ENCODE measurements at places on chromosomes 5 and 9.

DNA sequence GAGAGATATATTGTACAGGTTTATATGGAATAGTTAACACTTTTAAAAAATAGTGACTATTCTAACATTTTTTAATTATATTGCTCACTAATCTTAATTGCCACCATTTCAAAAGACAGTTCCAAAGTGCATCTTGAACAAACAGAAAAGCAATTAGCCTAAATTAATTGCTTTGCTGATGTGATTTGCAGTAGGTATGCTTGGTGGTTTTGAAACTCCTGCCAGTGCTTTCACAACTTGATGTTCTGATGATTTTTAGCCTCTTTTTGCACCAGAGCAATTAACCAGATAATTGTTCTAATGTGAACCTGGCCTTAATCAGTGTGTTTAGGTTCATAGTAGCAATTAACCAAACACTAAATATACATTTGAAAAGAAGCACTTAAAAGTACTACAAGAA, 207.6 kb downstream of the FBXL17 start:
- no peak for DNase-seq

GRCh38 chr5:139660105-139660922, 12.2 kb downstream of the CXXC5 start:
- DNase-seq = peak; percentile 68

DNA sequence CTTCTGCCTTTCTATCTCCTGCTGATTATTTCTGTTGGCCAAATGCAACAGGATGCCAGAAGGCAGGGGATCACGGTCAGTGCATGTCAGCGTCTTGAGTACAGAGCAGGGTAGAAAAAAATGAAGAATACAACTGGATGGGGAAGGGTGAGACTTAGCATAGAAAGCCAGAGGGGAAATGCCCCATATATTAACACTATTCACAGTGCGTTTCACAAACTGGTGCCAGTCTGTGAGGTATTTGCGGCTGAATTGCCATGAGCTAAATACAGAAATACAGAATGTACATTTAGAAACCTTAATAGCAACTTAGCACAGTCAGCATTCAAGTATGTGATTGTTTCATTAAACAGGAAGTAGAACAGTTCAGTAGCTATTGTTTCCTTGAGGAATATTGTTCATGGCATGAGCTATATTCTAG, 31.0 kb upstream of the SLC1A3 start:
- peak; percentile 72 for DNase-seq

DNA sequence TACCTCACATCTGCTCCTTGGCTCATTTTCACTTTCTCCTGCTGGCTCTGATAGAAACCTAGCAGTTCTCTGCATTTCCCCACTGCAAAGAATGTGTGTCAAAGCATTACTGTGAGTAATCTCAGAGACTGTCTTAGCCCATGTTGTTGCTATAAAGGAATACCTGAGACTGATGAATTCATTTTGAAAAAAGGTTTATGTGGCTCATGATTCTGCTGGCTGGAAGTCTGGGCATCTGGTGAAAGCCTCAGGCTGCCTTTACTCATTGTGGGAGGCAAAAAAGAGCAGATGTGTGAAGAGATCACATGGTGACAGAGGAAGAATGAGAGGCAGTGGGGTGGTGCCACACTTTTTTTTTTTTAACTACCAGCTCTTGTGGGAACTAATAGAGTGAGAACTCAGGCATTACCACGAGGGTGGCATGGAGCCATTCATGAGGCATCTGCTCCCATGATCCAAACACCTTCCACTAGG, 191.6 kb upstream of the CTNND2 start:
- no peak for DNase-seq

DNA sequence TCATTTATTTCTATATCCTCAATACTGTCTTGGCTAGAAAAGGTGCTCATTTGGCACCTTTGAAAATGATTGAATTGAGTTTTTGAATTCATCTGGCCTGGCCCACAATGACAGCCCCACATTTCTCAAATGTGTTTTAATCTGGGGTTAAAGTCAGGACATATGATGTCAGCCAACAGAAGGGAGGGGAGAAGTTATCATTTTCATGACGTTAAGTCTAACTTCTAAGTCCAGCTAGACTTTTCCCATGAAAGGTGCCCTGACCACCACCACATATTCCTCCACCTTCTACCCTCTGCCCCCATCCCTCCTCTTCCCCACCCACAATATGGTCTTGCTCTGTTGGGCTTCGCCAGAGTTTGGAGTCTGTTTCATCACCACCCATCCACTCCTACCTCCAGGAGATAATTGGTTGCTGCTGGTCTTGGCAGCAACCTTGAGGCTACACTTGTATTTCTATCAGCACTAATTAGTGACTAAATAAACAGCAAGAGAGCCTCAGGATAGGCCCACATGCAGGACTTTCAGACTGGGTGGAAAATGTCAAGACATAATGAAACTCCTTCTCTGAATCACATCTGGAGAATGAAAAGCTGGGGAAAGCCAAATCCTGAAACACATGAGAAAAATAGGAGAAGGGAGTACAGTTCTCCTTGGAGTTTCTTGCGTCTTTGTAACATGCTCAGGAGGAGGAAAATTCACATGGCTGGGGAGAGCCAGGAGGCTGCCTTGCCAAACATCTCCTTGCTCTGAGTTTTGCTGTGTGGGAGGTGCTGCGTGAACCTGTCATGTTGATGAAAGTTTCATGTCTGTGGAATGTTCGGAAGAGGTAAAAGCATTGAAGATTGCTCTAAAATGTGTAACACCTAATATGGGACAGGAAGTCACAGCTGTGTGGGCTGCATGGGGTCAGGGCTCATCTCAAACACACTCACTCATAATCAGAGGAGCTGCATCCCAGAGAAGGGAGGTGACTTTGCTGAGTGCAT, 544.7 kb upstream of the KLF4 start:
- DNase-seq = no peak

GRCh38 chr5:170519549-170519948, 15.7 kb downstream of the KCNIP1 start:
- no peak for DNase-seq

DNA sequence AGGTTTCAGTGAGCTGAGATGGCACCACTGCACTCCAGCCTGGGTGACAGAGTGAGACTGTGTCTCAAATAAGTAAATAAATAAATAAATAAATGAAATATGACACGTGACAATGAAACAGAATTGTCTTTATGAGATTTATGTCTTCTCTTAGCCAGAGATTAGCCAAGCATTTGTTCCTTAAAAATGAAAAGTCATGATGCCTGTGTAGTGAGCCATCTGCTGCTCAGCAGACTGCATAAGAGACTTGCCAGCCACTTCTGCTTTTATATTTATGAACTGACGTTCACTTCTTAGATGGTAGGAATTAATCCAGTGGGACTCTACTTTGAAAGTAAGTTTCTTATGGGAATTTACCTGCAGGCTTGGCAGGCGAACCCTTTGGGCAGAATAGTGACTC, 227.4 kb downstream of the NR3C1 start:
- DNase-seq = no peak

DNA sequence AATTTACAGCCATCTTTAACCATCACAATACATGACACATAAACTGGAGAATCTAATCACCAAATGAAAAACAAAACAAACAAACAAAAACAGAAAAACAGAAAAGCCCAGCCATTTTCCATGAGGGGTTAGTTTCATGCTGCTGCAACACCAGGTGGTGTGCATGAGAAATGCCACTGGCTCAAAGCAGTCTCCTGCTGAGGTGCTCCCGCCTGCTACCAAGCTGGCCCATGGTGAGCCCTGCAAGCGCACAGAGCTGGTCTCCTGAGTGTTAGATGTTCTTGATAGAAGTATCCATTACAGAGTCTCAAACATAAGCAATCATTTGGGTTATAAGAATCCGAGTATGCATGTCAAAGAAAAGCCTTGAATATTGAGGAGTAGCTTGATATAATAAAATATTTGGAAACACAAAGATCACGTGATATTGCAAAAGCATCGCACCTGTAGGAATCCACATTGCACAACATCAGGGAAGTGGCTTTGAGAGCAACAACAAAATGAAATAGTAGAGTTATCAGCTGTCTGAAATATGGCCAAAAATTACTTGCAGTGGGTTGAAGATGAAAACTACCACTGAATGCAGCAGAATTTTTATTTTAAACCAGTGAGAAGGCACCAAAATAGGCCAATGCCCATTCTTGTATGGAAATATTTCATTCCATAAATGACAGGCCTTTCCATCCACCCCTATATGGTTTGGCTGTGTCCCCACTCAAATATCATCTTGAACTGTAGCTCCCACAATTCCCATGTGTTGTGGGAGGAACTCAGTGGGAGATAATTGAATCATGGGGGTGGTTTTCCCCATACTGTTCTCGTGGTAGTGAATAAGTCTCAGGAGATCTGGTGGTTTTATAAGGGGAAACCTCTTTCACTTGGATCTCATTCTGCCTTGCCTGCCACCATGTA, 194.8 kb downstream of the SYK start:
- DNase-seq = peak; percentile 37

GRCh38 chr9:135269912-135270830, 182.7 kb downstream of the OLFM1 start:
- no peak for DNase-seq

DNA sequence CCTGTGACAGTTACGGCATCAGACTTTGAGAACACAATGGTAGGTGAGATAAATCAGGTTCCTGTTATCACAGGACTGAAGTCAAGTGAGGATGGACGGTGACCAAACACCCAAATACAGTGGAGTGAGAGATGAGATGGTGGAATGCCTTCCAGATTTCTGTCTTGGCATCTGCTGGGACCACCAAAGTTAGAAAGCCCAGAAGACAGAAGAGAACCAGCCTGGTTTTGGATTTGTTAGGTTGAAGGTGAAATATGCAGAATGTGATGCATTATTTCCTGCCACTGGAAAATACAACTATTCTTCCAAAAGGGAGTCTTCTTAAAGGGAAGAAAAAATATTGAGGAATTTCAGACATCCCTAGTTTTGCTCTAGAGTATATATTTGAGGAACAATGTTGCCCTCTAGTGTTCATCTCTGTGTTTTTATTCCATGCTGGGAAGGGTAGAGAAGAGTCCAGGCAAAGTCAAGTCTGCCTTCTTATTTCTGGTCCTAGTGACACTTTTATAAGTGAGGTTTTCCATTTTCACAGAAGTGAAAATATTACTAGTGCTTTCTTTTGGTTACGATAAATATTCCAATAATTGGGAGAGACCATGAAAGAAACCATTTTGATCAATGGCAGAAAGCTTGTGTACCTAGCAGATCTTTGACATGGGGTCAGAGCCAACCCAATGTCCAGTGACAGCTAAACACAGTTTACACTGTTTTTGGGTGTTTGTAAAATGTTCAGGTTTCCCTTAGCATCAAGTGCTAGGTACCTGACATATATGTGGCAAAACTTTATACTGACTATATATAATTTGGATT, 142.3 kb upstream of the ANKH start:
- DNase-seq = peak; percentile 81

GRCh38 chr9:22682961-22683699, 236.5 kb downstream of the DMRTA1 start:
- peak; percentile 79 for DNase-seq

DNA sequence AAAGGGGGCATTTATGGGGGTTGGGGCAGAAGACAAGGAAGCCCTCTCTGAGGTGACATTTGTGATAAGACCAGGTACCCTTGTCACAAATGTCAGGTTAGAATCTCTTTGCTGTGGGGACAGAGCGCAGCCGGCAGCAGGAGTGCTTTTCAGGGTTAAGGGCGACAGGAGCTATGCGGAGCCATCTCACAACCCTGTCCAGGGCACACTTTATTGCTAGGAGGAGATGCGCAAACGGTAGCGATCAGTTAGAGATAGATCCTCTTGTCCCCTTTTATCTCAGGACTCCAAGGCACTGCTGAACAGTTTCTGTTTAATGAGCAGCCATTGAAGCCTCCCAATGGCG, 438 bp upstream of the LAMC3 start:
- no peak for DNase-seq

DNA sequence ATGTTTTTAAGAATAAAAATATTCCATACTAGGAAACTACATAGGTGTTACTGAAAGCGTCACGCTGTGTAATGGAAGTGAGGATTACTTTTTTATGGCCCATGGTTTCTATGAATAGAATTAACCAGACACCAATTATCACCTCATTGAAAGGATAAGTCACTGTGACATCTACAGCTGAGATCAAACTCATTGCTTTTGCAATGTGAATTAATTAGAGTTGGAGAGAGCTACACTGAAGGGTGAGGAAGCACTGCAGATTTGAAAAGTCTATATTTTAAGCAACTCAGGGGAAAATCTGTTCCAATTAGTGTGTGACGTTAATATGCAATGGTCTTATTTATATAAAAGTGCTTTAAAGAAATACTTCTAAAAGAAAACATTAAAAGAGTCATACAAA, 1300.1 kb upstream of the DMAC1 start:
- no peak for DNase-seq

DNA sequence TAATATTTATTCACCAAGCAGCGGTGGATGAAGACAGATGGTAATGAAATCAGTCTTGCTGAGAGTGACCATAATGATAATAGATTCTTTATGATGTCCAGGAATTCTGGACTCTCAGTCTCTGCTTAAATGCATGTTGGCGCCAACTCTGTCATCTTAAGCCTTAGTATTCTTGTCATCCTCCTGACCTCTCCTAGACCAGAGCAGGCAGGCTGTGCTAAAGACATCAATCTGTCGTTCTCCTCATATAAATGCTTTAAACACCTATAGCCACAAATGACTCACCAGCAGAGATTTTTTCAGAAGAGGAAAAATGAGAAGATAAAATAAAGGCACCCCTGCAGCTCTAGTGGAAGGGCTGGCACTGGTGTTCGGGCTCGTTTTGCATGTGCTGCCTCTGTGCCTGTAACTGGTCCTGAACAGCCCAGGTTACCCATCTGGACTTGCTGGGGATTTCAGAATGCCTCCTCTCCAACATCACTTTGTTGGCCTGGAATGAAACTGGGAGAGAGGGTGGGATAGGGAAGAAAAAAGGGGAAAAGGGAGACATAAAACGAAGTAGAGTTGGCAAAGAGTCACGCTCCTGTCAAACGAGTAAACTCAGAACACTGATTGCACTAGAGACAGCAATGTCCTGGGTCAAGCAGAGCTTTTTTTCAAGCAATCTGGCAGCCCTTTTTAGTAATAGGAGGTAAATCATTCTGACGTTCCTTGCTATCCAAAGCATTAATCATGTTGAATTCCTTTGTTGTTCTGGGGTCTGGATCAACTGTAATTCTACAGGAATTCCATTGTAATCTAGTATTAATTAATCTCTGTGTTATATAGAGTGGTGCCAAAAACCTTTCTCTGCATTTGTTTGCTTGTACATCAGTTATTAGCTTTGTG, 195.5 kb upstream of the CLINT1 start:
- no peak for DNase-seq

- DNase-seq = no peak
Observed at GRCh38 chr5:179254638-179255271, 90.5 kb downstream of the ADAMTS2 start.

GRCh38 chr9:15670894-15671293, 118.1 kb downstream of the CCDC171 start:
- no peak for DNase-seq

DNA sequence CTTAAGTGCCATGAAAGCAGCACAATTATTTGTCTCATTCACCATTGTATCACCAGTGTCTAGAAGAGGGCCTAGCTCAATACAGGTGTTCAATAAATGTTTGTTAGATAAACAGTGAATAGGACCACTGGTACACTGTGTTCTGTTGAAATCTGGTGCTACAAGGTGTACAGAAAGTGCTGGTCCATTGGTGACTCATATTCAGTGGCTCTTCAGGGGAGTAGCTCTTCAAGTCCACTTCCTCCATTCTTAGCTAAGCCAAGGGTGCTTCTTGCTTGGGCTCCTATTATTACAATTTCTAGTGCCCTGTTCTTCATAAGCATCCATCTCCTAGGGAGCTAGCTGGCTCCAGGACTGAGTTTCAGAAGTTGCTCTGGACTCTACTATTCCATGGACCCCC, 6.4 kb upstream of the FCHO2 start:
- no peak for DNase-seq
